ENCODE measurements at places on chromosomes 1 and 21.

GRCh38 chr1:32247983-32248889, 1.2 kb downstream of the FAM167B start:
- peak; percentile 66 for DNase-seq

- DNase-seq, result no peak
Observed at GRCh38 chr1:221794079-221794670, 52.3 kb upstream of the DUSP10 start.

- no peak for DNase-seq
Observed at GRCh38 chr1:167442854-167443565, 75.3 kb downstream of the CD247 start.

GRCh38 chr1:44267438-44267837, 54.2 kb downstream of the DMAP1 start:
- no peak for DNase-seq

GRCh38 chr21:42379426-42380215, 13.3 kb upstream of the TFF1 start:
- no peak for DNase-seq

DNA sequence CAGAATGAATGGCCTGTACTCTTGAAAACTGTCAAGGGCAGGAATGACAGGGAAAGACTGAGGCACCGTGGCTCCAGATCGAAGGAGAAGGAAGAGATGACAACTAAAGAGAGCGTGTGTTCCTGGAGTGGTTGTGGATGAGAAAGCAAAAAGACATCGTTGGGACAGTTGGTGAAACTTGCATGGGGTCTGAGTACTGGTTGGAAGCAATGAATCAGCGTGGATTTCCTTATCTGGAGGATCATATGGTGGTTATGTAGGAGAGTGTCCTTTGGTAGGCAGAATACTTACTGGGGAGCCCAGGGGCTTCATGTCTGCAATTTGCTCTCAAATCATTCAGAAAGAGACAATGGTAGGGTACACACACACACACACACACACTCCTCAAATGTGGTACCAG, 13.9 kb downstream of the LEMD1 start:
- DNase-seq, result no peak

GRCh38 chr1:193909406-193910082, 723.1 kb upstream of the B3GALT2 start:
- no peak for DNase-seq

DNA sequence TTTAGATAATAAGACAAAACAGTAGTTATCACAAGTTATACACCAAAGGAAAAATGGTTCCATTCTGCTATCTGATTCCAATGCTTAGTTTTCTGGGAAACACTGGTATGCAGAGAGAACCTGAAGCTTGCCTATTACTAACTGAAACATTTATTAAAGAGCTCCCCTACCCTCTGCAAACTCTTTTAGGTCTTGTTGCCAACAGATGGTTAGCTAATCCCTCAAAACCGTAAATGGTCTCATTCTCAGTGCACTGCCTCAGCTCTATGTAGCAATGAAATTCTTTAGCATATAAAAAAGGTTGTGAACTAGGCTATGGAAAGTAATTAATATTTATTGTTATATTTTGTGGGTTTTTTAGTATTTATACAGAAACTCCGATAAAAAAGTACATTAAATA, 20.4 kb downstream of the C21orf91 start:
- no peak for DNase-seq
